ENCODE measurements at places on chromosomes 5 and 9.

DNA sequence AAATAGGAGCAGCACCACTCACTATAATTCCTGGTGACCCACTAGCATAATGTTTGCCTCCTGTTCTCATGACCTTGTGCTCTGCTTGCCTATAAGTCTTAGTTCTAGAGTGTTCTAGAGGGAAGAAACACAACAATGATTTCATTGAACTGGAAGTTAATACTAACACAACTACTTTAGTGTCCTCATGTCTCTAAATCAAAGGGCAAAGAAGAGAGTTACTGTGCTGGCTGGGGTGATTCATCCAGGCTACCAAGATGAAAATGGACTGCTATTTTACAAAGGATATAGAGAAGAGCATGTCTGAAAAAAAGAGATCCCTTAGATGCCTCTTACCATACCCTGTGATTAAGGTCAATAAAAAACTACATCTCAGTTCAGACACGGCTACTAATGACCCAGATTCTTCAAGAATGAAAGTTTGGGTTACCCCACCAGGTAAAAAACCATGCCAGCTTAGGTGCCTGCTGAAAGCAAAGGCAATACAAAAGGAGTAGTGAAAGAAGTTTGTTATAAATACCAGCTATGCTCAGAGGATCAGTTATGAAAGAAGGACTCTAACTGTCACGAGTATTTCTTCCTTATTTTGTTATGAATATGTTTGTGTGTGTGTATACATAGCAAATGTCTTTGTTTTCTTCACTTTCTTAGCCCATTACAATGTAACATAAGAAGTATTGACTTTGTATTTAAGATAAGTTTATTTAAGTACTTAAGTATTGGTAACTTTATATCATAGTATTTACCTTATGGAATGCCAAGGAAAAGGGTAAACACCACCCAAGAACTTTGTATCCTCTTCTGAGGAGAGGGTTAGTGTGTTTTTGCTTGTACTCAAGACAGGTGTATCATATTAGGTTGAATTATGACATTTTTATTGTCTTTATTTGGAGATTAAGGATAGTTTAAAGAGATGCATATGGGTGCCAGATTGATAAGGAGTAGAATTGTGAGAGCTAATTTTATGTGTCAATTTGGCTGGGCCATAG, 314.1 kb upstream of the PTGER4 start:
- no peak for DNase-seq

- DNase-seq = no peak
These were observed 31.2 kb upstream of the CDK5RAP2 start for GRCh38 chr9:120610975-120611689.

GRCh38 chr9:129864991-129865647, 29.9 kb downstream of the USP20 start:
- no peak for DNase-seq

- DNase-seq = no peak
These were observed 95.6 kb downstream of the DENND1A start for GRCh38 chr9:123834218-123834888.

DNA sequence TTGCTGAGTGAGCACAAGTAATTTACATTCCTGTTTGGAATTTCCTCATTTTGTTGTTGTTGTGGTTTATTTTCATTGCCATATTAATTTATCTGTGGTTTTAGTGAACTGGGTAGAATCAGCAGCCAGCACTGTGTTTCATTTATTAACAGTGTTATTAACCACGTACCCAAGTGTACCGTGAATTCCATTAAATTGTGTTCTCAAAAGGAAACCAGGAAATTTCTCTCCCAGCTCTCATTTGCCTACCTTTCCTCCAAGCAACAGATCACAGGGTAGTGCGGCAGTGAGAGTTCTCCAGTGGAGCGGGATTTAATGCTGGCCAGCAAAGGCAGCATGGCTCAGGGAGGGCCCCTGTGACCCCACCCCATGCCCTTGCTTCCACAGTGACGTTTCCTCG, 54.6 kb downstream of the MVB12B start:
- DNase-seq = no peak

DNA sequence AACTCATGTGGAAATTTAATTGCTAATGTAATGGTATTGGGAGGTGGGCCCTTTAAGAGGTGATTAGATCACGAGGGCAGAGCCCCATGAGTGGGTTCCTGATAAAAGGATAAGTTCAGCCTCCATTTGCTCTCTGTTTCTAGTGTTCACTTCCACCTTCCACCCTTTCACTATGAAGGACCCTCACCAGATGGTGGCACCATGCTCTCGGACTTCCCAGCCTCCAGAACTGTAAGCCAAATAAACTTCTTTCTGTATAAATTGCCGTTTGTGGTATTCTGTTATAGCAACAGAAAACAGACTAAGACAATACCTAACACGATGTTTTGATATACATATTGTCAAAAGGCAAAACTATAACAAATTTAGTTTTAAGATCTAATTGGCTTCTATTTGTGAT, 166.2 kb downstream of the DEPDC1B start:
- no peak for DNase-seq

- no peak for DNase-seq
These were observed 22.6 kb downstream of the SSBP2 start for GRCh38 chr5:81728301-81728700.

GRCh38 chr5:158140120-158140731, 281.3 kb upstream of the CLINT1 start:
- DNase-seq = no peak

GRCh38 chr5:157245476-157245875, 20.4 kb upstream of the CYFIP2 start:
- no peak for DNase-seq

GRCh38 chr5:115977096-115977495, 14.8 kb downstream of the LVRN start:
- DNase-seq = no peak

DNA sequence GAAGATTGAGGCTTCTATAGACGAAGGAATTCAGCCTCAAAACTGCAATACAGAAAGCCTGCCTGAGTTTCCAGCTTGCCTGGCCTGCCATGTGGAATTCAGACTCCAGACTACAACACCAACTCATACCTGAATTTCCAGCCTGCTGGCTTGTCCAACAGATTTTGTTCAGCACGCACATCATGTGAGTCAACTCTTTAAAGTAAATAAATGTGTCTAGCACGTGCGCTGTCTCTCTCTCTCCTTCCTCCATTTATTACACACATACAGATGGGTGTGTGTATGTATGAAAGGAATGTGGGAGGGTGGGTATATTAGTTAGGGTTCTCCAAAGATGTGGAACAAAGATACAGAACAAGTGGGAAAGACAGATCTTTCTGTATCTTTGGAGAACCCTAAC, 82.4 kb upstream of the TAS2R1 start:
- no peak for DNase-seq

DNA sequence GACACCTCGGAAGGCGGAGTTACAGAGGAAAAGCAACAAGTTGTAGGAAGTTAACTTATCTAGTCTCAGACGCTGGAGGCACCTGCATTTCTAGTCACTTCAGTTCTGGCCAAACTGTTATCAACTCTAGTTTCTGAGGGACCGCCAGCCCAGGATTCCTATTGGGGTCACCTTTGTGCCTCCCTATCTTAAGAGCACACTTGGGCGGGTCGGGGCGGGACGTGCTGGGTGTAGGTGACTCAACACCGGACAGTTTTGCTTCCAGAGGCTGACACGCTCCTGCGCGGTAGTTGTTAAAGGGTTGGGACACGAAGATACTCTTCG, 679 bp upstream of the KDM4C start:
- DNase-seq = peak; percentile 49

DNA sequence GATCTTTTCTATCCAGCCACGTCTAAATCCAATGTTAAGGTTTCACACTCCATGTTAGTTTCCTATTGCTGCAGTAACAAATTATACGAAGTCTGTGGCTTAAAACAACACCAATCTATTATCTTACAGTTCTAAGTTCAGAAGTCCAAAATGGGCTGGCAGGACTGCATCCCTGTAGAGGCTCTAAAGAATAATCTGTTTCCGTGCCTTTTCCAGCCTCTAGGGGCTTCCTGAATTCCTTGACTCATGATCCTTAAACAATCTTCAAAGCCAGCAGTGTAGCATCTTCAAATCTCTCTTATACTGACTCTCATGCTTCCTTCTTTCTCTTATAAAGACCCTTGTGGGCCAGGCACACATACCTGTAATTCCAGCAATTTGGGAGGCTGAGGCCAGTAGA, 6.8 kb downstream of the PLGRKT start:
- DNase-seq = no peak

DNA sequence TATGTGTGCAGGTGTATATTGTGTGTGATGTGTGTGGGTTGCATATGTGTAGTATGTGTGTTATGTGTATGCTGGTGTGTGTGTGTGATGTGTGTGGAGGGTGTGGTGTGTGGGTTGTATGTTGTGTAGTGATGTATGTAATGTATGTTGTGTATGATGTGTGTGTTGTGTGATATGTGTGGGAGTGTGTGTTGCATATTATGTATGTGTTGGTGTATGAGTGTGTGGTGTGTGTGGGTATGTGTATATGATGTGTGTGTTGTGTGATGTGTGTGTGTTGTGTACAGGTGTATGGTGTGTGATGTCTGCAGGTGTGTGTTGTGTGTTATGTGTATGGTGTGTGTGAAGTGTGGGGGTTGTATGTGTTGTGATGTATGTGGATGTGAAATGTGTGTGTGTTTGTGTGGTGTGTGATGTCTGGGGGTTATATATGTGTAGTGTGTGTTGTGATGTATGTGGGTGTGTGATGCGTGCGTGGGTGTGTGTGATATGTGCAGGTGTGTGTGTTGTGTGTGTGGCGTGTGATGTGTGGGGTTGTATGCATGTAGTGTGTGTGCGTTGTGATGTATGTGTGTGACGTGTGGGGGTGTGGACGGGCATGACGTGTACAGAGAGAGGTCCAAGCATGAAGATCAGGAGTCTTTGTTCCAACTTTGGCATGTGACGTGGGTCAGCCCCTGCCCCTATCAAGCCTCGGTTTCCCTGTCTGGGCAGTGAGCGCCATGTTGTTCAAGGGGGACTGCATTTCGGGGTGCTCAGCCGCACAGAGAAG, 8.5 kb upstream of the CRB2 start:
- DNase-seq = no peak

DNA sequence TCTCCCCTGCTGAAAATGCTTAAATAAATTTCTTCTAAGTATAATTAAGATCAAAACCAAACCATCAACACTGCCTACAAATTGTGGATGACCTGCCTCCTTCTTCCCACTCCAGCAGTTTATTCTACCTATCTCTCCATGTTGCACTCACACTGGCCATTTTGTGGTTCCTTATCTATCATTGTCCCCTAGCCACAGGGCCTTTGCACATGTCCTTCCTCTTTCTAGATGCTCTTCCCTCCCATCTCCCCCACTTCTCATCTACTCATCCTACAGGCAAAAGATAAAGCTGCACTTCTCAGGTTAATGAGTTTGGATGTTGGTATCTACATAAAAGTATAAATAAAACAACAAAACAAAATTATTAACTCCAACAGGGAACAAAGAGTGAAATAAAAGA, 70.6 kb upstream of the CCNG1 start:
- no peak for DNase-seq

DNA sequence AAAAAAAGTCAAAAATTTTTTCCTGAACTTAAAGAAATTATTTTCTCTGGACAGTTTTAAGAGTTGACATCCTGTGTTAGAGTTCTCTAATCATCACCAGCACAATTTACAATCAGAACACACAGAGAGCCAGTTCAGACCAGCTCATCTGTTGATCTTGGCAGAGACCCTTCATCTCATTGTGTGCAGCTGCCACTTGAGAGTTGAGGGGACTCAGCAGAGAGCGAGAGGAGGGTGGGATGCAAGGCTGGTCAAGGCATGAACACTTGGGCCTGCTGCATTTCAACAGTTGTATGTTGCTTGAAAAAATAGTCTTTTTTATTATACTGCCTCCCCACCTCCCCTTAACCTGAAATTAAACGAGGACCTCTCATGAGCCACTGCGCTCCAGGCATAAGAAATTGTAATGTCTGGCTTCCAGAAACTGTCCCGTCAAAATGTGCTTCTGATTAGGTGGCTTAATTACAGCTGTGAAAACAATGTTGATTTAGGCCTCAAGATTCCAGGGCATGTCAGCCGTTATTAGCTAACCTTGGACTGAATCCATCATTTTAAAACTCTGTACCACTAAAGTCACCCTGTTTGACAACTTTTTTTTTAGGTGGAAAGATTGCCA, 383.6 kb downstream of the CCDC171 start:
- no peak for DNase-seq

DNA sequence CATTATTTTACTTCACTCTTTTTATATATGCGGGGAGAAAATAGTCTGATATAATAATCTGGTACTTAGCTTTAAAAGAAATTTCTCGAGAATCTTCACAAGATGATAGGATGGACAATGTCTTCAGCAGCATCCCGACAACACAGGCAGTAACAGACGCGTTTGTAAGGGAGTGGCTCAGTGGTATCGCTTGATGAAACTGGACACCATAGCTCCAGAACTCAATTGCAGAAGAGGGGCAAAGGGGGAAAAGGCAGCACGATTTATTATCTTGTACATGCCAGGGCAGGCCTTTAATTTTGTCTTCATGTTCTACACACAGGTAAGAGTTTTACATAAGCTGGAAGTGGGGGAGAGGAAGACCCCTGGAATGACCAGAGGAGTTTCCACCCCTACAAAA, 15.7 kb downstream of the IL4 start:
- no peak for DNase-seq

GRCh38 chr9:80556631-80557030, 984.9 kb downstream of the TLE4 start:
- DNase-seq = no peak

GRCh38 chr5:64497386-64497785, 8.4 kb upstream of the RGS7BP start:
- no peak for DNase-seq

- no peak for DNase-seq
These were observed 437.9 kb downstream of the CSNK1G3 start for GRCh38 chr5:123949807-123950340.

GRCh38 chr9:35257986-35258659, 96.3 kb downstream of the UNC13B start:
- DNase-seq = no peak

DNA sequence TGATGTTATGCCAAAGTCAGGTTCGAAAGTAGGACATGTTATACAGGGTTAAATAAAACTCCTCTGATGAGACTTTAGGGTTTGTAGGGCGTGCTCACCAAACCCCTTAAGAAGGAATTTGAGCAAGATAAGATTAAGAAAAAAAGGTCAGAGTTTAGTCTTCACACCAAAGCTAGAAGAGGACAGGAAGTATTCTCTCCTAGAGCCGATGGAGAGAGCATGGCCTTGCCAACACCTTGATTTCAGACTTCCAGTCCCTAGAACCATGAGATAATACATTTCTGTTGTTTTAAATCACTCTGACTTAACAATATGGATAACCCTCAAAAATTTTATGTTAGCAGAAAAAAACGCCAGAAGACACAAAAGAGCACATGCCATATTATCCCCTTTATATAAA, 16.3 kb upstream of the PLCXD3 start:
- no peak for DNase-seq

DNA sequence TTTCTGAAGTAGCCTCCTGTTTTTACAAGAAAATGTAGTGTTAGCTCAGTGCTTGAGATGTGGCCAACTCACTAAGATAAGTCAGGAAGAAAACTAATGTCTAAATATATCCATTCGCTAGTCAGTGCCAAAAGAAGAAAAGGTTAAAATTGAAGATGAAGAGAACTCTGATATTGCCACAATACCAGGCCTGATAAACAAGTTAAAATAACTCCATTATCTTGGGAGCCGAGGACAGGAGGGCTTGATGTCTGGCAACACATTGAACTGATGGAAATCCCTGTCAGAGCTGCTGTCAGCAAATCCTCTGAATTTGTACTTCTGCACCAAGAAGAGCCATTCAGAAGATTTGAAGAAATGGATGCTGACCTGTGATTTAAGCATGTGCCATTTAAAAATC, 103.4 kb downstream of the LRRC70 start:
- DNase-seq = no peak

Data from stimulated activated CD8-positive, alpha-beta memory T cell treated with anti-CD3 and anti-CD28 coated beads, Interleukin-7, amount 100 ng/mL, for 1 hour (primary cell).